Activated naive CD8-positive, alpha-beta T cell treated with anti-CD3 and anti-CD28 coated beads for 36 hours (primary cell): ENCODE measurements at places on chromosomes 1 and 21. TPM values are rescaled to one million over a fixed set of nuclear protein-coding genes. Genes with fewer than 3 reads are reported as not detected.

Gene OVAAL
- not detected for total RNA-seq

Gene DSCAM
- total RNA-seq: not detected

Gene LRRC3
- 1.8 TPM for total RNA-seq

DNA sequence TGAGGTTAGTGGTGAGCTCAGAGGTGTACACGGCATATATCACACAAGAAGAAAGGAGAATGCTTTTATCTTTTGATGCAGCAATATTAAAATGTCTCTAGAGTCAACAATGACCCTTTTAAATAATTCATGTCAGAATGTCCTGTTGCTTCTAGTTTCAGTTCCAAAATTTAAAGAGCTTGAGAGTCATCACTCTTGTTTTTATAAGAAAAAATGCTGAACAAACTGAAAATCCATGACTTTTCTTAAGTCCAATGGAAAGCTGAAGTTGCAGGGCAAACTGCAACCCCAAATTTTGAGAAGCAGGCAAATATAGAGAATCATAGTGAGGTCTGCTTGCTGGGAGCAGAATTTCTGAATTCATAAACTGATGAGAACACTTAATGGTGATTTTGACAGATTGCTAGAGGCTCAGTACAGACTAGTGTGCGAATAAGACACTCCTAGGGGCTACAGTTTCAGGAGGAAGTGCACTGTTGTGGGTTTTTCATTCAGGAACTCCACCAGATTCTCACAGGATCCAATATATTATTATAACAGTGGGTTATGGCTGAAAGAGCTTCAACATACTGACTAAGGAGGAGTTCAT, 135.1 kb downstream of the CLIC6 start:
- no peak for DNase-seq

DNA sequence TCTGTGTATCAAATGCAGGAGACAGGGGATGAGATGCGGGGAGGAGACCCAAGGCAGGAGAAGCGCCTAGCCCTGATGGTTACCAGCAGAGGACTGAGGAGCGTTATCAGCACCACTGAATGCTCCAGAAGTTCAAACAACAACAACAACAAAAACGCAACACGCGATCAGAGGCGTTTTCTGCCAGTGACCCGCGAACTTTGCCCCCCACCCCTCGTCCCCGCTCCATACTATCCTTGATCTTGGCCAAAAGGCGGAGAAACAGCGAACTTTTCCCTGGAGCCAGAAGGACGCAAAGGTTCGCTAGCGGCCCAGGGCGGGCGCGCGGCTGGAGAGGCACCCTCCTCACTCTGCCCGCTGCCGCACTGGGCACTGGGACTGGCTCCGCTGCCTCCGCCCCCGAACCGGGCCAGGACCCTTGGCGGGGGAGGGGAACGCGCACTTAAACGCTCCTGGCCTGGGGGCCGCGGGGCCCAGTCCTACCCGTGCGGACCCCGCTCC, 699 bp downstream of the ECHDC2 start:
- DNase-seq: peak; percentile 3

GRCh38 chr1:20586953-20587660, 1.8 kb upstream of the CDA start:
- DNase-seq: no peak

- DNase-seq: no peak
Measured at GRCh38 chr21:34243562-34243961, 120.2 kb upstream of the KCNE2 start.

- DNase-seq: no peak
Measured at GRCh38 chr1:22234476-22235030, 91.7 kb upstream of the WNT4 start.

GRCh38 chr21:44419679-44420078, 35.6 kb upstream of the LRRC3 start:
- no peak for DNase-seq

GRCh38 chr1:98276514-98276913, 355.7 kb upstream of the DPYD start:
- no peak for DNase-seq
